Uterine smooth muscle cell (primary cell): ENCODE measurements at places on chromosomes 6 and 20. TPM values are rescaled to one million over a fixed set of nuclear protein-coding genes. Genes with fewer than 3 reads are reported as not detected.

Gene BIRC7
- not detected in 2 replicates for total RNA-seq

Gene SIRPB1
- 0.25 and 0.55 TPM in 2 replicates for total RNA-seq

Gene OR12D3
- total RNA-seq: not detected in 2 replicates

Gene AFG1L
- 3.3 and 5.5 TPM in 2 replicates for total RNA-seq

Gene ZKSCAN4
- total RNA-seq: 5.4 and 6.0 TPM in 2 replicates

Gene BRPF3
- total RNA-seq: 17.2 and 20.9 TPM in 2 replicates

Gene FILIP1
- 0.62 and 1.4 TPM in 2 replicates for total RNA-seq

Gene LIME1
- total RNA-seq: 5.2 and 7.0 TPM in 2 replicates

Gene XKR7
- total RNA-seq: under 0.01 TPM in 1 of 2 replicates, not detected in the other

Gene CUL7
- 58.9 and 83.6 TPM in 2 replicates for total RNA-seq

Gene PSORS1C2
- total RNA-seq: not detected in 2 replicates

Gene ANKRD66
- not detected in 2 replicates for total RNA-seq

Gene DEK
- total RNA-seq: 133 and 227 TPM in 2 replicates

Gene C20orf141
- not detected in 2 replicates for total RNA-seq

Gene TLDC2
- total RNA-seq: 0.11 TPM in 1 of 2 replicates, not detected in the other

Gene AGPAT4
- total RNA-seq: 10.9 and 15.9 TPM in 2 replicates

Gene PANK2
- 59.2 and 68.6 TPM in 2 replicates for total RNA-seq

Gene OR2B6
- not detected in 2 replicates for total RNA-seq

Gene ARMH2
- not detected in 2 replicates for total RNA-seq

Gene NKAIN2
- total RNA-seq: not detected in 2 replicates

Gene MUC22
- total RNA-seq: not detected in 2 replicates

Gene MDFI
- 0.11 and 1.2 TPM in 2 replicates for total RNA-seq

Gene TTBK1
- under 0.01 TPM in 1 of 2 replicates, not detected in the other for total RNA-seq

Gene TFAP2A
- total RNA-seq: not detected in 2 replicates

Gene KIF16B
- 17.4 and 19.7 TPM in 2 replicates for total RNA-seq

Gene LY6G5C
- total RNA-seq: 0.33 and 0.37 TPM in 2 replicates

Gene LRRC73
- total RNA-seq: 0.44 and 0.62 TPM in 2 replicates

Gene LAMP5
- total RNA-seq: under 0.01 and 0.44 TPM in 2 replicates

Gene TMC2
- not detected in 2 replicates for total RNA-seq

Gene GTF3C6
- 74.4 and 102 TPM in 2 replicates for total RNA-seq

Gene DEFB110
- not detected in 2 replicates for total RNA-seq

Gene C4A
- 2.3 and 13.4 TPM in 2 replicates for total RNA-seq

Gene KCNG1
- total RNA-seq: 78.0 and 103 TPM in 2 replicates

Gene UNC93A
- not detected in 2 replicates for total RNA-seq

Gene SAMD5
- 0.44 and 1.00 TPM in 2 replicates for total RNA-seq

Gene ZNF391
- total RNA-seq: 1.7 and 3.0 TPM in 2 replicates

Gene ADGRG6
- 1.5 and 6.6 TPM in 2 replicates for total RNA-seq

Gene TP53TG5
- not detected in 2 replicates for total RNA-seq

Gene ZBTB22
- 19.5 and 24.2 TPM in 2 replicates for total RNA-seq

Gene SCAND1
- total RNA-seq: 52.7 and 61.6 TPM in 2 replicates

Gene KCNQ5
- total RNA-seq: 1.00 and 2.9 TPM in 2 replicates

Gene GSTA3
- not detected in 2 replicates for total RNA-seq

Gene FOXQ1
- total RNA-seq: 0.33 TPM in 1 of 2 replicates, not detected in the other

Gene CDSN
- not detected in 2 replicates for total RNA-seq

Gene NHSL1
- 1.8 and 3.7 TPM in 2 replicates for total RNA-seq

Gene PAX1
- total RNA-seq: not detected in 2 replicates

Gene CALHM5
- 1.00 and 3.0 TPM in 2 replicates for total RNA-seq

Gene RNF8
- 24.1 and 28.2 TPM in 2 replicates for total RNA-seq

Gene CRYBG1
- 16.2 and 27.7 TPM in 2 replicates for total RNA-seq

Gene BPIFA1
- not detected in 2 replicates for total RNA-seq
